ENCODE measurements at places on chromosomes 11 and 22.

- no peak for DNase-seq
Measured at GRCh38 chr11:41449483-41450050, 9.9 kb downstream of the LRRC4C start.

DNA sequence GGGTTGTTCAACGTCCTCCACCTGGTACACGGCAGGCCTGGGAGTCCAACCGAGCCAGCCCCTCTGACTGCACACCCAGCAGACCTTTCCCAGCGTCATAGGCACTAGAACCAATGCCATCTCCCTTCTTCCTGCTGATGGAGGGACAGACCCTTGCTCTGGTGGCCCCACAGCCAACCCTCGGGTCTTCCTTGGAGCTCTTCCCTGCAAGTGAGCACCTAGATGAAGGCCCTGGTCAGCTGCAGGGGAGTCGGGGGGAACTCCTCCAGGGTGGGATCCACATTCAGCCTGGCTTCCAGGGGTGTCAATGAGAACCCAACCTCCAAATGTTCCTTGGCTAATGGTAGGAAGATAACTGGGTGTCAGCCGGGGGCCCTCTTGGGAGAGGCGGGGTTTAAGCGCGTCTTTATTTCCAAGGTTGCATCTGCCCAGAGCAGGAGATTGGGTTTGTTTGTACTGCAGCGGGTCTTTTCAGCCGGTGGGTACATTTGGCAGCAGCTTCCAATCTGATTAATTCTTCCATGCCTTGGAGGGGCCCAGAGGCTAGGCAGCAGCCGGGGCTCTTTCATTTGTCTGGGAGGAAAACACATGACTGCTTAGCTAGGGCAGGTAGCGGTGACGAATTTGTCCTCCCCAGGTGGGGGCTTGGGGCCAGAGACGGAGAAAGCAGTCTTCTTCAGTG is 56.0 kb upstream of the SHISAL1 start:
- no peak for DNase-seq

GRCh38 chr11:77049026-77049425 is 14.8 kb downstream of the B3GNT6 start:
- no peak for DNase-seq

GRCh38 chr11:111082664-111083063 is 162.9 kb upstream of the POU2AF2 start:
- DNase-seq: no peak

GRCh38 chr11:70312401-70313357 is 42.2 kb downstream of the PPFIA1 start:
- DNase-seq: no peak
